ENCODE measurements at places on chromosomes 16 and 17. TPM values are rescaled to one million over a fixed set of nuclear protein-coding genes. Genes with fewer than 3 reads are reported as not detected.

The PNMT gene
- 0.76 TPM for total RNA-seq

The STXBP4 gene
- total RNA-seq = 12.3 TPM

The RPS6KB1 gene
- 84.9 TPM for total RNA-seq

The KRTAP4-1 gene
- total RNA-seq = not detected

The DPEP3 gene
- 2.0 TPM for total RNA-seq

The KRT25 gene
- not detected for total RNA-seq

The ITGAD gene
- total RNA-seq = not detected

The KRTAP9-8 gene
- not detected for total RNA-seq

The ANKFN1 gene
- total RNA-seq = not detected

The ATP1B2 gene
- total RNA-seq = 0.39 TPM

The KRT222 gene
- total RNA-seq = not detected

The TAT gene
- not detected for total RNA-seq

The GCGR gene
- not detected for total RNA-seq

The COL1A1 gene
- 11.6 TPM for total RNA-seq

The TLCD2 gene
- not detected for total RNA-seq

The HIGD1B gene
- total RNA-seq = not detected

The MAPT gene
- 0.19 TPM for total RNA-seq

The COG4 gene
- total RNA-seq = 60.6 TPM

The AANAT gene
- 0.94 TPM for total RNA-seq

The GRAP gene
- total RNA-seq = 73.8 TPM

The KRTAP4-6 gene
- total RNA-seq = not detected

The KRTAP4-8 gene
- not detected for total RNA-seq

The SHISA6 gene
- not detected for total RNA-seq

The MMP25 gene
- total RNA-seq = 0.22 TPM

The NPW gene
- 0.70 TPM for total RNA-seq

The SYNGR3 gene
- total RNA-seq = 19.8 TPM

The TPPP3 gene
- total RNA-seq = not detected

The PLLP gene
- total RNA-seq = not detected

The ELMO3 gene
- total RNA-seq = 9.6 TPM

The GPR139 gene
- total RNA-seq = not detected

The ORC6 gene
- 7.0 TPM for total RNA-seq

The CES3 gene
- total RNA-seq = 0.32 TPM
